ENCODE measurements at places on chromosomes 16 and 17. TPM values are rescaled to one million over a fixed set of nuclear protein-coding genes. Genes with fewer than 3 reads are reported as not detected.

GPR142 gene
- total RNA-seq: not detected

LLGL1 gene
- 17.4 TPM for total RNA-seq

E4F1 gene
- total RNA-seq: 28.4 TPM

GDPD3 gene
- total RNA-seq: 1.5 TPM

ADORA2B gene
- 26.0 TPM for total RNA-seq

SCNN1G gene
- total RNA-seq: 7.9 TPM

ZNF597 gene
- total RNA-seq: 2.5 TPM

SYNGR3 gene
- 0.68 TPM for total RNA-seq

CNEP1R1 gene
- total RNA-seq: 23.2 TPM

SLC5A11 gene
- total RNA-seq: not detected

MRPL28 gene
- total RNA-seq: 121 TPM

KRT32 gene
- total RNA-seq: not detected

STAC2 gene
- 1.2 TPM for total RNA-seq

NXPH3 gene
- not detected for total RNA-seq

HASPIN gene
- 6.4 TPM for total RNA-seq

HERPUD1 gene
- 201 TPM for total RNA-seq

IL17C gene
- not detected for total RNA-seq

CLDN6 gene
- total RNA-seq: not detected

DRC3 gene
- 2.3 TPM for total RNA-seq

GOT2 gene
- 86.8 TPM for total RNA-seq

AURKB gene
- 11.7 TPM for total RNA-seq

Measured in MCF 10A (cell line).